CD4-positive, alpha-beta T cell treated with Interleukin-4 for 4 hours (primary cell): ENCODE measurements at places on chromosomes 11 and 22.

GRCh38 chr11:119023741-119024140 is 5.2 kb downstream of the TRAPPC4 start:
- no peak for DNase-seq

DNA sequence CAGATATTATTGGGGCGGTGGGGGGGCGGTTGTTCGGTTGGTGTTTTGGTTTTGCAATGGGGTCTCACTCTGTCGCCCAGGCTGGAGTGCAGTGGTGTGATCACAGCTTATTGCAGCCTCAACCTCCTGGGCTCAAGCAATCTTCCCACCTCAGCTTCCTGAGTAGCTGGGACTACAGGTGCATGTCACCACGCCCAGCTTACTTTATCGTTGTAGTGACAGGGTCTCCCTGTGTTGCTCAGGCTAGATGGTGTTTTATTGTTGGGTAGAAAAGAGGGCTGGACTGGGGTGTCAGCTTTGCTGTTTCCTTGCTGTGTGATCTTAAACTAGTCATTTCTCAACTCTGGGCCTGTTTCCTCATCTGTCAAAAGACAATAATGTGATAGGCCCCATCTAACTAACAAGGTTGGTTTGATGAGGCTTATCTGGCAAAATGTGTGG is 17.5 kb upstream of the MYH9 start:
- DNase-seq: peak; percentile 64

DNA sequence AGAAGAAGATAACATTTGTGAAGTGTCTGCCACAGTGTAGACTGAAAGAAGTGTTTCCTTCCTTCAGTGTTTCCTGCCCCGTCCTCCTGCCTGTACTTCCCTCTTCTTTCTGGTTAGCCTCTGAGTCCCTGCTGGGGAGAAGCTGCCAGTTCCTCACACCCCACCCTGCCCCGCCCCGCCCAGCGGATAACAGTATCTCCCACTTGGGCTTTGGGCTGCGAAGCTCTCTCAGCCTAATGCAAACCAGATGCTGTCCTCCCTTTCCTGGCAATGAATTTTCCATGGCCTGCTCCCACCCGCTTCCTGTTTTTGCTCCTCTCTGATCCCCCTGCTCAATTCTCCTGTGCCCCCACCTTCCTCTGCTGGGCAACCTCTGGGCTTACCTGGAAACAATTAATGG is 5.2 kb upstream of the RAB3IL1 start:
- DNase-seq: no peak

GRCh38 chr11:100003985-100004384 is 683.1 kb upstream of the ARHGAP42 start:
- DNase-seq: no peak

- no peak for DNase-seq
Measured at GRCh38 chr22:35375031-35375430, 5.9 kb upstream of the HMOX1 start.

DNA sequence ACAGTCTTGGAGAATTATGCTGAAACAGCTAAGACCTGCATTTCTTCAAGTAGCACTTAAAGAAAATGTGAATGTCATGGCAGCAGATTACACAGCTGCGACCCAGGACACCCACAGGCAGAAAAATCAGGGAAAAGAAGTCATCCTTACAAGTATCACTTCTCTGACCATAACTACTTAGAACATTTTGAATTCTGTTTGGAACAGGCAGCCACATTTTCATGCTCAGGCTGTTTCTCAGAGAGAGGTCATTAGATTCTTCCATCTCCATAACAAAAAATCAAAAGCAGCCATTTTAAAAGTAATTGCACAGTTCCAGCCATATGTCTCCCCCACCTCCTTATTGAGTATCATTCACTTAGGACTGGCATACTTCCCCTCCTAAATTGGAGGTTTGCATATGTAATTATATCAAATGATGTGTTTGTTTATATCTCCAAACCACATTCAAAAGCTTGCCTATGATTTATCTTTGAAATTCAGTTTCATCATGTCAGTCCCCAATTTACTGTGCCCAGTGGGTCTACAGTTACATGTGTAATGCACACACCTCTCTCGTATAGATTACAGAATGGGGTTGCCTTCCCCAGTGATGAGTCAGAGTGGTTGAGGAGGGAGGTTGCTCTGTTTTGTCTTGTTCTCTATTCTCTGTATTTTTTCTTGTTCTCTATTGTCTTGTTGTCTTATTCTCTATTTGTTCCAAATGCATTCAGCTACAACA is 276.5 kb upstream of the MTNR1B start:
- no peak for DNase-seq

DNA sequence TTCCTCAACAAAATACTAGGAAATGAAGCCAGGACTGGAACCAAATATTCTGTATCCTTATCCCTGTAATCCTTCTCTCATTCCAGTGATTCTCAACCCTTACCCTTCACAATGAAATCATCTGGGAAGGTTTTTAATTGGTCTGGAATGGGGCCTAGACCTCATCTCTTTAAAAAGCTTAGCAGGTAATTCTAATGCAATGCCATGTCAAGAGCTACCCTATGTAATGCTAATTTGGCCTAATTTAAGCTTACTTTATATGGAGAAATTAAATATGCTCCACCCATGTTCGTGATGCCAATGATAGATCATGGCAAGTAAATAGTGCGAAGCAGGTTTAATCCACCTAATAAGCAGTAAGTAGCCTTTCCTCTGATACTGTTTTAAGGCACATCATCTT is 101.7 kb downstream of the SGSM3 start:
- no peak for DNase-seq

GRCh38 chr22:41909310-41910049 is 5.4 kb downstream of the SHISA8 start:
- DNase-seq: no peak

DNA sequence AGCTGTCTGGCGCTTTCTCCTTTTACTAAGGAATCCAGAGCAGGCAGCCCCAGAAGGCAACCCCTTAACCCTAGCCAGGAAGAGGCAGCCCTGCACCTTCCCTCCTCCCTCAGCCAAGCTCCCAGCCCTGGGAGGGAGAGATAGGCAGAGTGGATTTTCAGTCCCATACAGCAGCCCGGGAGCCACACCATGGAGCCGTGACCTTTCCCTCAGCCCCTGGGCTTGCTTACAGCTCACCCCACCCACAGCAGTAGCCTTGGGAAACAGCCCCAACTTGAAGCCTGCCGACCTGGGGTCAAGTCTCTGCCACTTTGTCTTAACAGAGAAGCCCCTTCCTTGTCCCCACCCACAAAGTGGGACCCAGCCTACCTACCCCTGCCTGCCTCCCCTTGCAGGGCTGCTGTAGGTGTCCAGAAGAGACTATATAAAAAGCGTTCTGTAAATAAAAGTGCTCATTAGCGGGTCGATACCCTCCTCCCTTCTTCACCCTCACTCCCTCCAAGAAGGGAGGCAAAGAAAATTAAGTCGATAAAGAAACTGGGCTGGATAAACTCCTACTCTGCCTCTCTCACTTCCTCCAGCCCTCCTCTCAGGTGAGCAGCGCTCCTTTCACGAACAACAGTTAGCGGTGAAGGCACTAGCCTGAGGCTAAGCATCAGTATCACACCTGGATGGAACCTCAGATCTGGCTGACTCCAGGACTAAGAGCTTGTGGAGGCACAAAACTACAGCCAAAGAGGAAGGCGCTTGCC is 4.2 kb downstream of the TST start:
- DNase-seq: no peak

GRCh38 chr11:70272009-70272408 is 1.5 kb downstream of the PPFIA1 start:
- no peak for DNase-seq

GRCh38 chr11:46237248-46238077 is 40.0 kb upstream of the CREB3L1 start:
- peak; percentile 48 for DNase-seq

- DNase-seq: no peak
Measured at GRCh38 chr11:65558002-65558929, at the start of gene LTBP3. Gene LTBP3, minus strand, starts transcription at chr11:65558359. Its CDS starts 400 bp downstream, at chr11:65557959.

- no peak for DNase-seq
Measured at GRCh38 chr11:113504071-113504470, 28.9 kb upstream of the DRD2 start.

- DNase-seq: no peak
Measured at GRCh38 chr11:16981651-16982194, 32.5 kb downstream of the PLEKHA7 start.

GRCh38 chr11:86805873-86806310 is 5.5 kb downstream of the PRSS23 start:
- DNase-seq: peak; percentile 54

GRCh38 chr11:67450796-67451657 is 1.5 kb downstream of the GPR152 start:
- DNase-seq: no peak

DNA sequence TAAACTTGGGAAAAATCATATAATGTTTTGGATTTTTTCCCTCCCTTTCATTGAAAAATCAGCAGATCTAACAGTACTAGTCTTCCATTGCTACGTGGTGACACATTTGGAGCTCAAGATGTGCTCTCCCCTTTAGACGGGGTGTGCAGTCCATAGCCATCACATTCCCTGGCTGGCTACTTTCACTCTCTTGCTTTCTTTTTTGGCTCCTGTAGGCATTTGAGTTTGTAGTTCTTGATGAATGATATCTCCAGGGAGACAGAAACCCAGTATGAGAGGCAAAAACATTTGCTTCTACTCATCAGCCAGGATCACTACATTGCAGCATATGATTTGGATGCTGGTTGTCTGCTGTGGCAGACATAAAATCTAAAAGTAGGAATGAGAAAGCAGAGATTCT is 12.1 kb downstream of the CCDC81 start:
- DNase-seq: no peak

GRCh38 chr22:38221908-38222796 is 20.4 kb downstream of the MAFF start:
- DNase-seq: no peak

DNA sequence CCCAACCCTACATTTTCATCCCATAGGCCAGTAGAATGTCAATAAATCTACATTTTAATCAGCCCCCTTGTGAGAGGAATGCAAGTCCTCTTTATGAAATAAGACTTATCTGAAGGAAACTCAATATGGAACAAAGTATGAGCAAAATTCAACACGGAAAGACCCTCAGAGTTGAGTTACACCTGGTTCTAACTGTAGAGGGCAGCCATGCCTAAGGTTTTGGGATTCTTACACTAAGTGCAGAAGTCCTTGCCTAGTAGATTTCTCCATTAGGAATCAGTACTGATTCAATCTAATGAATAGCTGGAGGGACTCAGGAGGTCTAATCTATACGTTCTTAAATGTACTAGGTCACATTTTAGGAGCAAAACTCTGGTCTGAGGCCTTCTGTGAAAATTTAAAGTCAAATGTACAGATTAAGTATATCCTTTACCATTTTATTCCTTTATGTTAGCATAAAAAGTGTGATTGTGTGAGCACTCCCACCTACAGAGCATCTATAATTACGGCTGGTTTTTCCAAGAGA is 904.5 kb downstream of the DLG2 start:
- DNase-seq: no peak

- no peak for DNase-seq
Measured at GRCh38 chr11:81432333-81432732, 1301.3 kb downstream of the FAM181B start.

GRCh38 chr22:48592931-48593330 is 1234.7 kb downstream of the BRD1 start:
- DNase-seq: no peak

DNA sequence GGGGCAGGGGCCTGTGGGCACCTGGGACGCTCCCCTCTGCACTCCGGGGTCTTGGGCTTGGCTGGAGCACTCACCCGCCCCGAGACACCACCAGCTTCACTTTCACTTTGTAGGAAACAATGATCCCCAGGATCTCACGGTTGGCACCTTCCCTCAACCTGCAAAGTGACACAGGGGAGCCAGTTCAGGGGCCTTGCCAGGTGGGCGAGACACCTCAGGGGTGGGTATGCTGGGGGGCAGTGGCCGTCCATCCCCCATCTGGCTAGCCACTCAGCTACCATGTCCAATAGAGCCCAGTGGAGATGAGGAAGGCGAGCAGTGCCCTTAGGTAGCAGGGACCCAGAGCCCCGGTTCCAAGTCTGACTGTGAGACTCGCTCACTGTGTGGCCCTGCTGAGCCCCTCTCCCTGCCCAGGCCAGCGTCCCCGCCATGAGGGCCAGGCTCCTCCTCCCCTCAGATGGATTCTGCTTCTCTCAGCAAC is 32.3 kb downstream of the TPBGL start:
- DNase-seq: no peak

GRCh38 chr22:38863531-38864131 is 8.4 kb downstream of the CBX6 start:
- no peak for DNase-seq

GRCh38 chr22:41127451-41127850 is 35.1 kb downstream of the EP300 start:
- no peak for DNase-seq

DNA sequence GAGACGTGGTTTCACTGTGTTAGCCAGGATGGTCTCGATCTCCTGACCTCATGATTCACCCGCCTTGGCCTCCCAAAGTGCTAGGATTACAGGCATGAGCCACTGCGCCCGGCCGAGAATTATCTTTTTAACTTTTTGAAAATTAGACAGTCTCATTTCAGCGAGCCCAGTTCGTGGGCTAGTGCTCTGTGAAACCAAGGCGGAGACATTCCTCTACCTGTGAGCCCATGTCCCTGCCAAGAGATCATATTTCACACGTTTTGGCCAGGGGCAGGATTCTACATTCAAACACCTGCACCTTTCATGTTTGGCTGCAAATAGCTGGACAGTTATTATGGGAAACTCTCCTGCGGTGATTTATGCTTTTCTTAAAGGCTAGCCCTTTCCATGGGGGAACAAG is 60.3 kb downstream of the IRAG1 start:
- DNase-seq: no peak

DNA sequence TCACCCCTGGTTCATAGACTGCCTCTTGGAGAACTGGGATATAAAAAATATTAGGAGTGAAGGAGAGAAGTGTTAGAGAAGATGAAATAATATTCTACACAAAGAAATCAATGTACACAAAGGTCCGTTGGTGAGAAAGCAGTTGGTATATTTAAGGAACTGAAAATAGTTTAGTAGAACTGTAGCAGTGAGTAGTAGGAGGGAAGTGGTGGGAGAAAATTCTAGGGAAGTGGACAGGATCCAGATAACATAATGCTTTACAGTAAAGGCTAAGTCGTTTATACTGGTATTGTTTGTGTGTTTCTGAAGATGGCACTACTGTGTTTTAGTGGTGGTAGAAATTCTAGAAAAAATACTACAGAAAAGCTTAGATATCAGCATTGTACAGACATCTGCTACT is 120.8 kb upstream of the CHORDC1 start:
- no peak for DNase-seq

GRCh38 chr11:112260490-112260889 is at the start of gene PLET1:
Gene PLET1, minus strand, starts transcription at chr11:112260860. Its CDS starts 271 bp downstream, at chr11:112260589.
- no peak for DNase-seq

DNA sequence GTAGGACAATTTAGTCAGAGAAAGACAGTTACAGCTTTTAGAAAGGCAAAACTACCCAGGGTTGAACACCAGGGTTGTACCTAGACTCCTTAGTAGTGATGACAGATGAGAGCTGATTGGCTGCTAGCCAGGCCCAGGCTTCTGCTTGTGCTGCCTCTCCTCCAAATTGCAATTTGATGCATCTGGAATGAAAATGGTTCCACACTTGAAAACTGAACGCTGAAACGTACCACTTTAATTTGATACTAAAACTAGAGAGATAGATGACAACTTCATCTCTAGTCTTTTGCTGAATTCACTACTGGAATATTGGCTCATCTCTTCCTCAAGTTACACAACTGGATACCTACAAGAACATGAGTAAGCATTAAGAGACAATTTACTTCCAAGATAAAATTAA is 19.2 kb upstream of the FNBP4 start:
- no peak for DNase-seq
